ENCODE measurements at places on chromosomes 11 and 22. TPM values are rescaled to one million over a fixed set of nuclear protein-coding genes. Genes with fewer than 3 reads are reported as not detected.

DNA sequence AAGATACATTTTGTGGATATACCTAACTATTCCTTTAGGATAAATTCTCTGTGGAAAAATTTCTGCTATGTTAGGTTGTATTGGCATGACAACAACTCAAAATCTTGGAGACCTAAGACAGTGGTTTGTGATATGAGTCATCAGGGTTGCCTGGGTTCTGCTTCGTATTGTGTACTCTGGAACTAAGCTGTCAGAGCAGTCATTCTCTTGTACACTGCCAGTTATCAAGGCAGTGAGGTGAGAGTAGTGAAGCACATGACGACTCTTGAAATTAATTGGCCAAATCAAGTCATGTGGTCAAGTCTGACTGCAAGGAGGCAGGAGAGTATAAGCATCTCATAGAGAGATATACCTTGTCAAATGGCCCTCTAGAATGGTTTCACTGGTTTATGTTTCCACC, 104.4 kb downstream of the FANCF start:
- no peak for DNase-seq

GRCh38 chr11:19658344-19658743, 54.3 kb upstream of the NAV2 start:
- no peak for DNase-seq

DNA sequence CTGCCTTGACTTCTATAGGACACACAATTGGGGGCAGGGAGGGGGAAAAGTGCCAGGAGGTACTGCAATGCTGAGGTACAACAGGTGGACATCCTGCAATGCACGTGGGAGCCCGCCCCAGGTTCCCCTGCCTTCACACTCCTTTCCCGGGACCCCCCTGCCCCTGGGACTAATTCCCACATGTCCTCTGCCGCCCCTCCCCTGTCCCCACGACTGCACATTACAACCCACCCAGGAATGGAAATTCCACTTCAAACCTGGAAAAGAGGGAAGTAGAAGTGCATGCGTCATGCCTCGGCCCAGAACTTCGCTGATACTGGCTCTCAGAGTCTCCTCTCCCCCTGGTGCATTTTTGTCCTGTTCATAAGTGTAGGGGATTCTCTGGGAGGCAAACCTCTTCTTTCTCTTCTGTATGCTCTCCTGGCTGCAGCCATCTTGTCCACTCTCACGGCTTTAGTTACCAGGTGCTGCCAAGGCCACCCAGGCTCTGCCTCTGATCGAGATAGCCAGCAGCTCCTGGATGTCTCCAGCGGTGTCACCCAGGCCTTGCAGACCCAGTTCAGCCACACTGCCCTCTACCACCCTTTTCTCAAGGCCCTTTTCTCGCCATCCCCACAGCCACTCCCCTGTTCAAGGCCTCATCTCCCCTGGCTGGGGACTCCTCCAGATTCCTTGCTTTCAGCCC, 43.7 kb downstream of the GDPD5 start:
- DNase-seq = no peak

- DNase-seq = peak; percentile 18
Observed at GRCh38 chr11:130301002-130301401, 13.7 kb downstream of the ZBTB44 start.

The LRRC4C gene
- total RNA-seq = not detected

DNA sequence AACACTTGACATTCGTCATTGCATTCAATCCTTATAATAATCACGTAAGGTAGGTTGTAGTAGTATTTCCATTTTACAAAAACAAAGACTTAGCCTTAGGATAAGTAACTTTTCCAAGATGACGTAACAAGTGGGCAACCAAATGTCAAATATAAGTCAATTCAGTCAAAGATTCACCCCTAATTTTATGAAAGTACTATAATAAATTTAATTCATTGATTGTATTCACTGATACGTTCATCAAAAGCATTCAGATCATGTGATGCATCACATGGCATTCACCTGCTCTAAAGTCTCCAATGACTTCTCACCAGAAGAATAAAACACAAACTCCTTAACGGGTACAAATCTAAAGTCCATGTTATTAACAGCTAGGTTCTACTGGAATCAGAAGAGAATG, 2.1 kb downstream of the KIF18A start:
- no peak for DNase-seq

The SERPING1 gene
- 4.1 TPM for total RNA-seq

DNA sequence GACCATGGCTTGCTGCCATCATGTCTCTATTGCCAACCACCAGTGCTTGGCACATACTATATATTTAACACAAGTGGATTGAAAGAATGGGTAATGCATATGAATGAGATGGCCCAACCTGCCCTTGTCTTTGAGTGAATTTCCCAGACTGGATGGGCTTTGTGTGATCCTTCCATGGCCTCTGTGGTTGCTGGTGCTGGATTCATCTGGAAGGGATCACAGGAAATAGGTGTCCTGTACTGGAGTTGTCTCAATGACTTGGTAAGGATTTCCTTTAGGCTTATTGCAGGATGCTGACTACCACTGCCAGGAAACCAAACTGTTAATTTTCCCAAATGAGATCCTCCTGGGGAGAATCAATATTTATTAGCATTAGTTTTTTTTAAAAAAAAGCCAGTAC, 328.6 kb downstream of the TMEM135 start:
- no peak for DNase-seq

- DNase-seq = no peak
Observed at GRCh38 chr11:95886462-95886861, 37.4 kb downstream of the MTMR2 start.

DNA sequence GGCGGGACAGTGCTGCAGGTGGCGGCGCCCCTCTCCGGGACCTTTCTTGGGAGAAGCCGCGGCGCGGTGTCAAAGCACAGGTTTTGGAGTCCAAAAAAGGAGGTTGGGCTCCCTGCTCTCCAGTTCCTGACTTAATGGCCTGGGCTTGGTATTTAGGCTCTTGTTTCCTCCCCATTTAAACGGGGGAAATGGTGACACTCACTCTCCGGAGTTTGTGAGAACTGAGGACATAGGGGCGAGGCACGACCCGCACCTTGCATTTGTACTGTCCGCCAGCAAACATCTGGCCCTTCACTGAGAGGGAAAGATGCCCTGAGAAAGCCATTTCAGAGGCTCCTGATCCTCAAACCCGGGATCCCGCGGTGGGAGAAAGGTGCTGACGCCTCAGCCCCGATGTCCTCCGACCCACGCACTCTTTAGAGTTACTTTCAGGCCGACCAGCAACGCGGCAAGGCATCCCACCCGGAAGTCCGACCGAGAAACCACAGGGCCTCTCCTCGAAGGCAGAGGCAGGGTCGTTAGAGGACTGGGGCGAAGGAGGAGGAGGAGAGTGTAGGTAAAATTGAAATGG, 2.9 kb upstream of the WDR74 start:
- no peak for DNase-seq

DNA sequence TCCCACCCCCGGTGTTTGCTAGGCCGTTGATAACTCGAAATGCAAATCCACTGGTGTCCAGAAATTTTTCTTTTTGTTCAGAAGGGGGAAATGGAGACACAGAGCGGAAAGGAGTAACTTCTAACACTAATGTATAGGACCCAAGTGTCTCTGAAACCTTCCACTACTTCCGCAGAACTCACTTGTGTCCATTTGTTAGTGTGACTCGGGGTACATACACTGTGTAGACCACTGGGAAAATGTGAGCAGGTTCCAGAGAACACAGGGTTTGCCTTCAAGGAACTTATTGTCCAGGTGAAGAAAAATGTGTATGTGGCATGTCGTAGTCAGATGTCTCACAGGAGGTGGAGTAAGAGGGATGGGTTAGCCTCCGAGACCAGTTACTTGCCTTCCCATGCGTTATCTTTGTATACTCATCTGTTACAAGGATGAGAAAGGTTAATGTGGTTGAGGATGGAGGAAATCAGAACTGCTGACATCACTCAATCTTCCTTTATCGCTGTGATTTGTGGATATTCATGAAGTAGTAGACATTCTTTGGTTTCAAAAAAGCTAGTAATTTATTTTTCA, 857 bp downstream of the ARCN1 start:
- DNase-seq = peak; percentile 22

The ZP1 gene
- not detected for total RNA-seq

DNA sequence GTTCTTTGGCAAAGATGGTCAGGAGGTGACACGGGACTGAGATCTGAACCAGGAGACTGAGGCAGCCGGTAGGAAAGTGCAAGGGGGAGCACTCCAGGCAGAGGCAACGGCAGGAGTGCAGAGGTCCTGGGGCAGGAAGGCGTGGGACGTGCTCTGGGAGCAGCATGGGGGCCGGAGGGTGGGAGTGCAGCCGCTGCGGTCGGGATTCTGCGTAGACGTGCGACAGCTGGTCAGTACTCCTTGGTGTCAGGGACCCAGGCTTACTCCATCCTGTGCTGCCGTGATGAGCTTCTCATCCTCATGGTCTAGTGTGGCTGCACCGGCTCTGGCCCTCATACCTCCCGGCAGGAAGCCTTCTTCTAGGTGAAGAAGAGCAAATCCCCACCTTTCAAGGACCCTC, 16.9 kb upstream of the TRMU start:
- no peak for DNase-seq

- DNase-seq = no peak
Observed at GRCh38 chr11:69982690-69983570, 95.2 kb upstream of the ANO1 start.

The PARVG gene
- total RNA-seq = 0.05 TPM

- DNase-seq = peak; percentile 72
Observed at GRCh38 chr22:41919357-41920224, 4.7 kb upstream of the SHISA8 start.

GRCh38 chr22:17493419-17493981, 69.8 kb upstream of the SLC25A18 start:
- no peak for DNase-seq

DNA sequence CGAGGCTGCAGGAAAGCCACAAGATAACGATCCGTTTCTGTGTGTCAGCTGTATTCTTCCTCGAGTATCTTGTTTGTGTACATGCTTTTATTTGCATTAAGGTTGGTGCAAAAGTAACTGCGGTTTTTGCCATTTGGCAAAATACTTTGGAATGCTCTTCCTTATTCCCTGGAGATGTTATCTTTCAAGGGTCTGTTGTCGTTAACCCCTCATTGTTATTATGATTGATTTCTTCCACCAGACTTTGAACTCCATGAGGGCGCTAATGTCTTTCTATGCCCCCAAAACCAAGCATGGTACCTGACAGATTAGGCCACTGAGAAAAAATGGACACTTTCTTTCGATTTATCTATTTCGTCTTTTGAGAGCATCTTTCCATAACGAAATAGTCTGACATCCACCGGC, 563 bp upstream of the PSMA1 start:
- DNase-seq = no peak

- DNase-seq = no peak
Observed at GRCh38 chr11:73862986-73863385, 13.7 kb downstream of the COA4 start.

DNA sequence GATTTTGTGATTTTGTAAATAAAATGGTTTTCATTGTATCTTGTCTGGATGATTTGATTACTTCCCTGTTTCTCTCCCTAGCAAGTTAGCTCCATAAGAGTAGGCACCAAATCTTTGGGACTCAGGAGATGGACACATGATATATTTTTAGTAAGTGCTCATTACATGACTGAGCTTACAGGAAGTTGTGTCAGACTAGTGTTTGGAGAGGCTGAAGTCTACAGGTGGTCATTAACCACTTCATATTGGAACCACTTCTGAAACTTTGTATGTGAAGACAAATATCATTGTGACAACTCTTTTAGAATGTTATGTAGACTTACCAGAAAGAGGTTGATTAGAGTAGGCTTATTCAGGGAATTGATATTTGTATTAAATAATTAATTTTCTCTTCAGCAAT, 19.1 kb downstream of the ARHGAP42 start:
- DNase-seq = peak; percentile 18

- peak; percentile 89 for DNase-seq
Observed at GRCh38 chr22:23834793-23835483, 3.9 kb downstream of the DERL3 start.

The REXO2 gene
- total RNA-seq = 98.0 TPM

The C11orf97 gene
- total RNA-seq = not detected

- DNase-seq = peak; percentile 86
Observed at GRCh38 chr22:35312198-35313059, 12.7 kb downstream of the TOM1 start.

DNA sequence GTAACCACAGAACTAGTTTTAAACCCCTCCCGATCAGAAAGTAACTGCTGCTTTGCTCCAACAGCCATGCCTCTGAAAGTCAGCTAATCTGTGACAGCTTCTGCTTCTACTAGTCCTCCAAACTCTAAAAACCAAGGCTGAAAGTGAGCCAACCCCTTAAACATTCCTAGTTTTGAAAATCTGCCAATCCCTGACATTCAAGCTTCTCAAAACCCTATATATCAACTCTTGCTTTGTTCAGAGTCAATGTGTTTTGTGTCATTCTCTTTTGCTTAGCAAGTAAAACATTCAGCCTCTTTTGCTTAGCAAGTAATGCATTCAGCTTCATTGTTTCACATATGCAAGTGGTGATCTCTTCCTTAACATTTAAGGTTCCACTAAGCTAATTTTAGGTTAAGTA, 56.9 kb downstream of the ATG16L2 start:
- DNase-seq = no peak

DNA sequence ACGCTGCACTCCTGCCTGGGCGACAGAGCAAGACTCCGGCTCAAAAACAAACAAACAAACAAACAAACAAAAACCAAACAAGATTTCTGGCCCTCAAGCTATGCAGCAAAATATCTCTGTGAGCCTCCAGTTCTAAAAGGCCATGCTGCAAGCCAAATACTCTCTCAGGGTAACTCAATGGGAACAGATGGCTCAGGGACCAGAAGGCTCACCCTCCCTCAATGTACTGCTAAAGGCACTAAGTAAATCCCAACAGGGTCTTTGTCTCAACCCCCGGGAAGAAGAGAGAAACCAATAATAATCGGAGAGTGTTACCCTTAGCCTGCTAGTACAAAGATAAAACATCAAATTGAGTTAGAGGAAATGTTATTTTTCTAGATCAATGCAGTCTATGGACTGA, 119.7 kb upstream of the ZC3H12C start:
- DNase-seq = no peak

GRCh38 chr11:128103278-128103873, 484.0 kb downstream of the ETS1 start:
- no peak for DNase-seq

DNA sequence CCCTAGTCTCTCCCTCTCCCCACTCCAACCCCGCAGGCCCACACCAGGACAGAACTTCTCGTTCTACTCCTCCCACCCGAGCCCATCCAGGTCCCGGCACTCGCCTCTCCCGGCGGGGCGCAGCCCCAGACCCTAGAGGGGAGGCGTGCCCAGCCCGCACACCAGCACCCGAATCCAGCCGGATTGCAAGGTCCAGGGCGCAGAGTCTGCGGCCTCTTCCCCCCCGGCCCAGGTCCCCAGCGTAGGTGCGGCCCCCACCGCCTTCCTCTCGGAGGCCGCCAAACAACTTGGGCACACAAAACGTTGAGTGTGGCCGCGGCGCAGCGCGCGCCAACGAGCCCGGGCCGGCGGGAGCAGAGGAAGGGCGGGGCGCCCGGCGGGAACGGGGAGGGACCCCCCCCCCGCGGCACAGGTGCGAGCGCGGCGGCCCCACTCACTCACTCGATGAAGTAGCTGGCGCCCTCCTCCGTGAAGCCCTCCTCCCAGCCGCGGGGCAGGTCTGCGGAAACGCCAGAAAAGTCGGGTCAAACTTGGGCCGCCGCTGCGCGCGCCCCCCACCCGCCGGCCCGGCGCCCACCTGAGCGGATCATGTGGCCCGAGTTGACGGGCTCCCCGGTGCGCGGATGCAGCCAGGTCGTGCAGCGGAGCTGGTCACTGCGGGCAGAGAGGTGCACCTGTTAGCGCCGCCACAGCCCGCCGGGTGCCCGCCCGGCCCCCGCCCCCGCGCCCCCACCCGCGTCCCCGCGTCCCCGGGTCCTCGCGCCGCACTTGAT, 480 bp downstream of the PLEKHA7 start:
- DNase-seq = no peak

- DNase-seq = no peak
Observed at GRCh38 chr11:114260077-114260476, 36.1 kb upstream of the NNMT start.

The HSPB2 gene
- 14.6 TPM for total RNA-seq

Data from myocyte (in vitro differentiated cells).